ENCODE measurements at places on chromosomes 12 and 14.
A peak's percentile ranks its signal among the peaks of the same experiment; 100 is the strongest.

DNA sequence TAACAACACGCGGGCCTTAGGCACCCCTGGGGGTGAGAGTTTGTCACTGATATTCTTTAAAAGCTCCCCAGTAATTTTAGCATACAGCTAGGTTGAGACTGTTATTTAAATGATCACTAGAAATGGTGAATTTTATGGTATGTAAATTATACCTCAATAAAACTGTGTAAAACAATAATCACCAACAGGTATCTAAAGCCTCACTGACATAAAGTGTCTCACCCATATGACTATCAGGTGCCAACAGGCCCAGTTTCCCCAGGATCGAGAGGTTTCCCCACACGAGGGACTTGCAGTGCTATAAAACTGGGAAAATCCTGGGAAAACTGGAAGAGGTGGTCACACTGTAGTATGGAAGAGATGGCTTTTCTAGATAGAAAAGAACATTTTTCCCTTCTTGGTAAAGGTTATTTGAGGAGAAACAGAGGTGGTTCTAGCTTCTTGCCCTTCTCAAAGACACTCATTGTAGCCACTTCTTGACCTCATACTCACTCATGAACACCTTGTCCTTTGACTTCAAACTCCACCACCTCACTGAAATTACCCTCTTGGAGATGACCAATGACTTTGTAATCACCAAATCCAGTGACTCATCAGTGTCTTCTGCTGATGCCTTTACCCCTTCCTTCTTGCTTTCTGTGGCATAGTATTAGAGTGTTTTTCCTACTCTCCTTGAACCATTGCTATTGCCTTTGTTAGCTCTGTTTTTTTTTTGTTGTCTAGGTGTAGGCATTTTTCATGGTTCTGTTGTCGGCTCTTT, 24.8 kb upstream of the NUBPL start:
- no peak for DNase-seq

DNA sequence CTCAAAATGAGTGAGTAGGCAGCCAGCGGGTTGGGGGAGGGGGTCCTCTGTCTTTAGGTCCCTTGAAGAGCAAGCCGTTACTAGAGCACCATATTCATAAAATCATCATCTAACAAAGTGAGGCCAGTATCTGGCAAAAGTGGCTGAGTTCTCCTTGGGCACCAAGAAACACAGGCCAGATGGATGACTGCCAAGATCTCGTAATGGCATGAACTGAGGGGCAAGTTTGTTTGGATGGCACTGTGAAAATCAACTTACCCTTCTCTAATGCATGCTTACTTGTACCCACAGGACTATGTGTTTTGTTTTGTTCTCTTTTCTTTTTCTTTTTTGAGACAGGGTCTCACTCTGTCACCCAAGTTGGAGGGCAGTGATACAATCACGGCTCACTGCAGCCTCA, 41.6 kb downstream of the GNPTAB start:
- no peak for DNase-seq

GRCh38 chr12:93847517-93848474, 170.6 kb downstream of the CRADD start:
- DNase-seq, result no peak

- no peak for DNase-seq
These were observed 26.3 kb downstream of the LDHB start for GRCh38 chr12:21631367-21631766.

DNA sequence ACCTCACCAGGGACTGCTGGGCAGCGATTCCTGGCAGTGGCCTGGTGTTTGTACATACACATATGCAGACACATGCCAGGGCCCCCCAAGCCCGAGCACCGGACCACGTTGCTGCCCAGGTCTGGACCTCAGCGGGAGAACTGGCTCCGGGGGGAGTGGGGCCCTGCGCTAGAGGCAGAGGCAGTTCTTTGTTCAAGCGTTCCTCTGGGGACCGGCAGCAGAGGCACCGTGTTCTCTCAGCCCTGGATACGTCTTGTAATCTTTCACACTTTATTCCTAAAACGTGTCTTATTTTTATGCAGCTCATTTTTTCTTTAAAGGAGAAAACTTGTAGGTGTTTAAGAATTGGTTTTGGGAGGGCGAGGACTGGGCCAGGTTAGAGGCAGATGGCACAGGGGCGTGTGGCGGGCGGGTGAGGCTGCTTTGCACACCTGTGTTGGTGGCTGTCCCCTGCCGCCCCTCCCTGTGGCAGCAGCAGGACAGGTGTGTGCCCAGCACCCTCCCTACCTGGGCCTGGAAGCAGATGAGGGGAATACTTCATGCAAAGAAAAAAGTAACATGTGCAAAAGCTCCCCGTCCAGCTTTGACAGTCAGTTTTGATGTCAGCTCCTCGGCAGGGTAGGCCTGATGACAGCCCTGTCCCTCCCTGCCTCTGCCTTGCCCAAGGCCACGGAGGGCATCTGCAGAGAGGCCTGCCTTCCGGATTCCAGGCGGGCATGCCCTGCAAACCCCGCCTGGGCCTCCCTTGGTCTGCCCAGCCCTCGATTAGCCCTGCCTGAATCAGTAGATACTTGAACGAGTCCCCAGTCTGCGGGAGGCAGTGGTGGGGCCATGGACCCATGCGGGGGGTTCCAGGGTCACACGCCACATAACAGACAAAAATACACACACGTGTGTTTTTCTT, 7.0 kb upstream of the PUS1 start:
- no peak for DNase-seq

DNA sequence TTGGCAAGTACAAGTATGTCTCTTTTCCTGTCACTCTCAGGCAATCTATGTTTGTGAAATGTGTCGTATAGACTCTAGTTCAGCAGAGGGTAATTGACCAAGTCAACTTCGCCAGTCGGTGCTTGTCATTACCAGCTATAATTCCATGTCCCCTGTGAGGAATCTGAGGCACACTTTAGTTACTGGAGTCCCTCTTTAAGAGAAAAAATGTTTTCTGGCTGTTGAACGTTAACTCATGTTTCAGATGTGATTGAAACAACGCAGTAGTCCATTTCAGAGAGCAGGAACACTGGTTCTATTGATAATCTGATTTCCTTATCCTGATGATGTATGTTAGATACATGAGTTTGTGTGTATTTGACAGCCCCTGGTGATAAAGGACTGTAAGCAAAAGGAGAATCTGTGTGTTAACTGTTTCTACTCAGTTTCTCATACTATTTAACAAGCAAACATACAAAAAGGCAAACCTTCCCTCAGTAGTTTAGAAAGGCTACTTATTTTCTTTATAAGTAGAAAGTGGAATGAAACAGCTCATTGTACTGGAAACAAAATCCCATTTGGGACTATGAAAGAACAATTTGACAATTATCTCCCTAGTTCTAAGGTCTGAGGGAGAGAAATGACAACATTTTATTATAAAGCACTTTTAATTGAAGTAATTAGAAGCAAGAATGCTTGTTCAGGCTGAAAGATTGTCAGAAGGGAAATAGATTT, 161.1 kb upstream of the TRHDE start:
- no peak for DNase-seq

DNA sequence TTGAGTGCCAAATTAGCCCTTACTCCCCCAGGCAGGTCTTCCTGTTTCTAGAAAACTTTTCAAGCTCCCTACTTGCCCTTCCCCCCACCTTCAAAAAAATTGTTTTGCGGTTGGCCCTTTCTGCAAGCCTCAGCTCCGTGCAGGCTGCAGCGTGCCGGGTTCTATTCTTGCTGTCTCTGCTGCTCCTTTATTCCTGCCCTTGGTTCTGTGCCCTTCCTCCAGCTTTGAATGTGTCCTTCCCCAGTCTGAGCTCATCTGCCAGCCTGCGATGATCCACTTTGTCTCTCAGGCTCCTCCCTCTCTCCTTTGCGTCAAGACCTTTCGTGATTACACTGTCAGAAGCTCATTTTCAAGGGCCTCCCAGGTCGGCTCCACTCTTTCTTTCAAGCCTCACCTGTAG, 98.6 kb downstream of the IRF2BPL start:
- DNase-seq, result peak; percentile 52

DNA sequence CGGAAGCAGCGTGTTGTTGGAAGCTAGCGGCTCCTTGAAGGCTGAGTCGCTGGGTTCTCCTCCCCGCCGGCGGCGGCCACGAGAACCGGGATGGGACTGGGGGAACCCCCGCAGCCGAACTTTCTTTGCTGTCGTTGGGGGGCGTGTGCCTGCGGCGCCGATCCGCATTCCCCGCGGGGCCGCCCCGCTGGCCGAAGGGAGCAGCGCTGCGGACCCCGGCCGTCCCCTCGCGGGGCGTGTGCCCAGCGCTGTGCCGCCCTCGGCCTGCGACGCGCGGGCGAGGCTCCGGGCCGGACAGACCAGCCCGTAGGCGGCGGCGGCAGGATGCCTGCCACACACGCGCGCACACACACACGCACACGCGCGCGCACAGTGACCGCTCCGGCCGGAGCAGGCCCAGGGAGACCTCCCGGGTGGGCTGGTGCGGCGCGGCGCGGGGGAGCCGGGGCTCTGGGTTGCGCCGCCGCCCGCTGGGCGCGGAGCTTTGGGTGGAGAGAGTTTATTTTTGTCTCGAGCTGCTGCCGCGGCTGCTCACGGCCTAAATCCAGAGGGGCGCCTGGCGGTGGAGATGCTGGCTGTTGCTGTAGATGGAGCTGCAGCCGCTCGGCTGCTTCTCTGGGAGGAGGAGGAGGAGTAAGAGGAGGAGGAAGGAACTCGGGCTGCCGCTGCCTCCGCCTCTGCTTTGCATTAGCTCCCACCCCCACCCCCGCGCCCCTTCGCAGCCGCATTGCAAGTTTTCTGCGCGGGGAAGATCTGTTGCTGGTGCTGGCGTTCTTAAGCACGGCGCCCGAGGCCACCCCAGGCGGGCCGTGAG, at the start of gene SAMD4A:
Gene SAMD4A (plus strand): TSS at position 719 of the 814 bp plus-strand sequence. CDS start 789 bp downstream, outside the sequence.
- DNase-seq, result peak; percentile 54

DNA sequence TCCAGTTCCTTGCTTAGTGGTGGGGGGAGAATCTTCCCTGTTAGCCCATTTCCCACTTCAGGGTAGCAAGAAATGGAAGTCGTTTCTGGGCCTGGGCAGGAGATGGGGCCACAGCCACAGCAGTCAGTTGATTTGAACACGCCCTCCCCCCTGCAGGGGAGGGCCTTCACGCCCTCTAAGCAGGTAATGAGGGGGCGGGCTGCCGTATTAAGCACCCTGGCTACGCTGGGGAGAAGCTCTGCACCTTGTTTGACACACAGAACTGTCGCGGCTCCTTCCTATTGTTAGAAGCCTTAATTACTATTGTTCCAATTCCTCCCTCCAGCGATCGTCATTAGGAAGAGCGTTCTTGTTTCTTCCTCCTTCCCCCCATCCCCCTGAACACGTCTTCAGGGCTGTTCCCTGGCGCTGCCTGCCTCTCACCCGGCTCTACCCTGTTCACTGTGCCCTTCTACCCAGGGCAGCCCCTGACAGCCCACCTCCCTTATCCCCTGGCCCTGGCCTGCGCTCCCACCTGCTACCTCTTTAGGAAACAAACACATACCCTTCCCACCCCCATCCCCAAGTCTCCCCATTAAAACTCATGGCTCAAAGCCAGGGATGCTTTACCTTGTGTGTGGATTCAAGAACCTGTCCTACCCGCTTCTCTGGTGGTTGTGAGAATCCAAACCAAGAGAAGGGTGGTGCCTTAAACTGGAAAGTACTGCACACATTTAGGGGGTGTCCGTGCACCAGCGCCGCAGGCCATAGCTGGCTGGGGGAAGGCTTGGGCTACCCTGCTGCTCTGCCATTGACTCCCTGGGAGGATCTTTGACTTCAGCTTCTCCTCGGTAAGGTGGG, 137.6 kb downstream of the TSPAN9 start:
- DNase-seq, result no peak

GRCh38 chr12:105983622-105984320, 155.0 kb downstream of the NUAK1 start:
- no peak for DNase-seq

DNA sequence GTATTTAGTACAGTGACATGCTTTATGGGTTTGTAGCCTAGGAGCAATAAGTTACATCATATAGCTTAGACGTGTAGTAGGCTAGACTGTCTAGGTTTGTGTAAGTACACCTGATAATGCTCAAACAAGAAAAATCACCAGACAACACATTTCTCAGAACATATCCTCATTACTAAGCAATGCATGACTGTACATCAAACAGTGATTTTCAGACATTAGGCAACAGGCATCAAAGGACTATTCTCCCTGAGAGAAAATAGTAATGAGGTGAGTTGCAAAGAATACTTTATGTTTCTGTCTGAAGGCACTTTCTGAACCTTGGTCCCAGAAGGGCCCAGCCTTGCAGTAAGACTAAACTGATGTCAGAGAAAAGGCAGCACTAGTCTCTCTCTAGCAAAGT, 48.4 kb upstream of the SYT10 start:
- DNase-seq, result no peak

- no peak for DNase-seq
These were observed 26.7 kb downstream of the NIN start for GRCh38 chr14:50804181-50804721.

DNA sequence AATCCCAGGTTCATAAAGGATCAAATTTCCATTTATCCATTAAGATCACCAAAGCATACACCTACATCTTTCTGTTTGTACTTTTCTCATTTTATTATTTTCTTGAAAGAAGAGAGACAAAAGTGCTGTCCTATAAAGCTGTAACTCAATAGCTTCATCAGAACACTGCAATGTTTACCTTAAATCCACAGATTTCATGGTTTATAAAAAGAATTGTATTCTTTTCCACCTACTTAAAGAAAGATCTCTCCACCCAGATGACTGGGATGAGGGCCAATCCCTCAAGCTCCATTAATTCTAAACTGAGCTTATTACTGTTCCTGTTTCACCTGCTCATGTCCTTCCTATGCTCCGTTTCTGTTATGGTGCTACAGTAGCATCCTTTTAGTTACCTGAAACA, 470.6 kb downstream of the BCAT1 start:
- no peak for DNase-seq

DNA sequence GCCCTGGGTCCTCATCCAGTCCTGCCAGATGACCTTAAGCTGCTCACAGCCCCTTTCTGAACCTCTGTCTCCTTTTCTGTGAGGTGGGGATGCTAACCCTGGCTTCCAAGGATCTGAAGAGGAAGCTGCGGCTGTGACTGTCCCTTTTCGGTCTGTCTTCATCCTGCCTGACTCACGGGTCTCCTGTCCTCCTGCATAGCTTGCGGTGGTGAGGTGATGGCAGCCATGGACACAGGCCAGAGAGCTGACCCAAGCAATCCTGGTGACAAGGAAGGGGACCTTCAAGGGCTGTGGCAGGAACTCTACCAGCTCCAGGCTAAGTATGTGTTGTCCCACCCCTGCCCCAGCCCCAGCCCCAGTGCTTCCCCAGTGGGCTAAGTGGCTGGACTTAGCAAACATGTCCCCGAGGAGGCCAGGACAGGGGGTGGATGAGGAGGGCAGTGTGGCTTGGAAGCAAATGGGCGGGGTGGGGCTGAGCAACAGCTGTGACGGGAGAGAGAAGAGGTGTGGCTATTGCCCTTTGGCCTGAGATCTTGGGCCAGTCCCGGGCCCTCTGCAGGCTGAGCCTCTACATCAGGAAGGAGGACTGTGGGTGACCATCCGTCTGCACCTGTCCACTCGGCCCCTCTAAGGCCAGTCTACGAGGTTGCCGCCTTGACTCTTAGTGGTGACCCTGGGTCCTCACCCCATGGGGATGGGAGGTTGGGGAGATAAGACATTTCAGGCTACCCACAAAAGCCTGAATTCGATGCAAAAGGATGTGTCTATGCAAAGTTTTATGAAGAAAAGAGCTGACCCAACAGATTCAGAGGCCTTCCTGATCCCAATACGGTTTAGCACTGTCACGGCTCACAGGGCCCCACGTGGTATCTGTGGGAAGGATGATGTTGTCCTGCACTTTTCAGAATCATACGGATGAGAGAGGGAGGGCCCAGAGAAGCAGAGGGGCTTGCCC, 1.1 kb downstream of the CCDC197 start:
- DNase-seq, result no peak

- DNase-seq, result no peak
These were observed 33.7 kb upstream of the GALNT9 start for GRCh38 chr12:132362996-132363660.
